ENCODE measurements at places on chromosomes 7 and 10.

GRCh38 chr10:80141696-80142460 lies 9.3 kb downstream of the PLAC9 start:
- no peak for DNase-seq

- DNase-seq, result no peak
These were observed 67.2 kb downstream of the GRK5 start for GRCh38 chr10:119274519-119275045.

DNA sequence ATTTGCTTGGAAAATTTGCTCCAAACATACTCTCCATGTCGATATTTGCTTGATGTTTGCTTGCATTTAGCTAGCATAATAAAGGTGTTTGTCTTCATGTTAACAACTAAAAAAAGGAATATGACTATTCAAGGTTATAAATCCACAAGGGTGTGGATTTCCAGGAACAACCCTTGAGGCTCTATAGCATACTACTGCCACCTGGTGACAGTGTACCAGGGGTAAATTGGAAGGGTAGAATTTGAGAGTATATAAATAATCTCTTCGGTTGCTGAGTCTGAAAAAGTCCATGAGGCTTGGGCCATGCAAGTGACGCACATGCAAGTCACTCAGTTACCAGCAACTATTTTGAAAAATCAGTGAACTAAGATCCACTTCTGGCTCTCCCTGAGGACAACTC lies 68.4 kb downstream of the SLIT1 start:
- DNase-seq, result no peak

DNA sequence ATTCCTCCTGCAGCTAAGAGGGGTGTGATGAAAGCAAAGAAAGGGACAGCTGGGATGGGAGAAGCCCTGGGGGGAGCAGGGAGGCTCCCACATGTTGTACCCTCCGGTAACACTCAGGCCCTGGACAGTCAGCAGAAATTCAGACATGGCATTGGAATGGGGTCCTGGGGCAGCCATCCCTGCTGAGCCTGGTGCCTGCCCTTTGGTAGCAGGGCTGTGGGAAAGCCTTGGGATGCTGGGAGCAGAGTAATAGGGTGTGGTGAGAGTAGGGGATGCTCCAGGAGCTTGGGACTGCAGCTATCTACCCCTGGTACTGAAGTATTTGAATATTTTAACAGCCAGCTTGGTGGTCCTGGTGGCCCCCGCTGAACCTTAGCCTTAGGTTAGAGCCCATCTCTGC lies 56.8 kb downstream of the FAM241B start:
- DNase-seq, result no peak
